ENCODE measurements at places on chromosomes 6 and 20. TPM values are rescaled to one million over a fixed set of nuclear protein-coding genes. Genes with fewer than 3 reads are reported as not detected.

DNA sequence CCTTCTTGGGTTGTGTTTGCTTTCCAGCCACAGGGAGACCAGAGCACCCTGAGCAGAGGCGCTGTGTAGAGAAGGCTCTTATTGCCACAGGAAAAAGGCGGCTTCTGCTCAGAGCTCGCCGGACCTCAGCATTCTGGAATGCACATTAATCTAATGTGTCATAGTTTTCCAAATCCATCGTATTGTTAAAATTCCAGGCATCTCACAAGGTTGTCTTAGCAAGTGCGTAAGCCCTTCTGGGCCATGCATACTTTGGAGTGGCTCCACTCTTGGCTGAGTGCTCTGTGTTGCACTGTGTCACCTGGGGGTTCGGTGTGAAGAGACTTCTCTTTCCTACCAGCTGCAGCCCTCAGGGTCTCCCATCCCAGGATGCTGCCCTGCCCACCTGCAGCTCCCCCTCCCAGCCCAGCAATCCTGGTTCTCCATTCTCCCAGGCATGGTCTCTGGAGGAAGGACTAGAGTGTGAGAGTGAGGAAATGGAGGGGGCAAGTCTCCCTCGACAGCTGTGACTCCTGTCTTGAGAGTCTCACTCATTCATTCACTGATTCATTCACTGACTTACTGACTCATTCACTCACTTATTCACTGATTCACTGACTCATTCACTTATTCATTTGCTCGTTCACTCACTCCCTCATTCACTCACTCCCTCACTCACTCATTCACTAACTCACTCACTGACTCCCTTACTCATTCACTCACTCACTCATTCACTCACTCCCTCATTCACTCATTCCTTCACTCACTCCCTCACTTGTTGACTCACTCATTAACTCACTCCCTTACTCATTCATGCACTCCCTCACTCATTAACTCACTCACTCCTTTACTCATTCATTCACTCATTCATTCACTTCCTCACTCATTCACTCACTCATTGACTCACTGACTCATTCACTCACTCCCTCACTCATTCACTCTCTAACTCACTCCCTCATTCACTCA lies 83.7 kb upstream of the MPC1 start:
- DNase-seq = peak; percentile 33

GRCh38 chr20:20772497-20773085 lies 60.1 kb upstream of the RALGAPA2 start:
- DNase-seq = no peak

- DNase-seq = no peak
These were observed 10.6 kb downstream of the POFUT1 start for GRCh38 chr20:32218156-32218900.

- DNase-seq = no peak
These were observed 22.9 kb downstream of the NT5E start for GRCh38 chr6:85472744-85473143.

- DNase-seq = no peak
These were observed 90.4 kb downstream of the MOXD1 start for GRCh38 chr6:132310921-132311320.

DNA sequence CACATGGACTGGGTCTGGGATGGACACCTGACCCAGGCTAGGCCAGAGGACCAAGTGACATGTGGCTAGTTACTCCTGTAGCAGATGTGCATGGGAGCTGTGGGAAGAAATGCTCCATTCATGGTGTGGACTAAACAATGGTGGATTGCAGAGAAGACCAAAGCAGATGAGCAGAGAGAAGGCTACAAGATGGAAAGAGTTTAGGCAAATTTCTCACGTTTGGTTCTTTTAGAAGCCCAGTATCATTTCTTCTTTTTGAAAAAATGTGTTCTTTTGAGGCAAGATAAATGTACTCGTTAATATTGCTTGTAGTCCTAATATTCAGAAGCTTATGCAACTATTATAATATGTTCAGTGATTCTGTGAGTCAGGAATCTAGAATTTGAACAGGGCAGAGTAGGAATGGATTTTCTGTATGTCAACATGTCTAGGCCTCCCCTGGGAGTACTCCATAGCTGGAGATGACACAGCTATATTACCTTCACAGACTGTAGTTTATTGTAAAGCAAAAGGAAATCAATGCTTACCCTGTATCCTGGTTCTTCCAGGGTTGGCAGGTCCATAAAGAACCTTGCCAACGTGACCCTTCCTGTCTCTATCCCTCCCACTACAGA lies 2.3 kb upstream of the BTN2A1 start:
- no peak for DNase-seq

DNA sequence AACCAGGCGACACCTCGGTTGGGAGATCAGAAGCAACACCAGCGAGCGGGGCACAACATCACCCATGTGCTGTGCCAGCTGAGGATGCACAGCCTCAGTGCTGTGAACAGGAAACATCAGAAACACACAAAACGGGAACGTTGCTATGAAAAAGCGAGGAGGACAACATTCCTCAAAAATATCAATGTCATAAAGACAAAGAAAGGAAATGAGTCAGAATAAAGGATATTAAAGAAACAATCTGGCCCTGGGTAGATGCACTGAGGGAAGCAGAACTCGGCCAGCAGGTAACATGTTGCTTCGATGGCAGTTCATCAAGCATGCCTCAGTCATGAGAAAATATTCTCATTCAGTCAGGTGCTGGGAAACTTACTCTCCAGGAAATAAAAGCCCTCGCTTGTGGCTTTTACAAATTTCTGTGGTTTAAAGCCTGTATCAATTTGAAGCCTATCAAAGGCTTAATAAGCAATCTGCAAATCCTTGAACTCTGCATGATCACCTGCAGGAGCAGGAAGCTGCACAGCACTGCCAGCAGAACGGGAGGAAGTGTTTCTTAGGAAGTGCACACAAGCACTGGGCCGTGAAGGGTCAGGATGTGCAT lies 77.5 kb downstream of the GINS1 start:
- no peak for DNase-seq

GRCh38 chr6:111228094-111228493 lies 140.8 kb downstream of the SLC16A10 start:
- no peak for DNase-seq

DNA sequence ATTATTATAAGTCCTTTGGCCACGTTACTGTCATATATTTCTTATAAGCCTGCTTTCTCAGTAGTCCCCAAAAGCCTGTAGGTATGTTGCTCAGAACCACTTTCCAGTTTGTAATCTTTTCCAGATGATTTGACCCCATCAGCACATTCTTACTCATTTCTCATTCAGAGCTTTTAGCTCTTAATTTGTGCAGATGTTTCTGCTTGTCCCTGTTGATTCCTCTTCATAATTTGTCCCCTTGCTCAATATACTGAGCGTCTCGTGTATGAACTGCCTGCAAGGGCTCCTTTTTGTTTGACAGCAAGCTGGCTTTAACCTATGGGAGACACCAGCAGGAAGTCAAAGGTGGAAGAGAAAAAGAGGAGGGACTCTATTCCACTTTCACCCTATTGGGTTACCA lies 733.8 kb upstream of the GJE1 start:
- no peak for DNase-seq

DNA sequence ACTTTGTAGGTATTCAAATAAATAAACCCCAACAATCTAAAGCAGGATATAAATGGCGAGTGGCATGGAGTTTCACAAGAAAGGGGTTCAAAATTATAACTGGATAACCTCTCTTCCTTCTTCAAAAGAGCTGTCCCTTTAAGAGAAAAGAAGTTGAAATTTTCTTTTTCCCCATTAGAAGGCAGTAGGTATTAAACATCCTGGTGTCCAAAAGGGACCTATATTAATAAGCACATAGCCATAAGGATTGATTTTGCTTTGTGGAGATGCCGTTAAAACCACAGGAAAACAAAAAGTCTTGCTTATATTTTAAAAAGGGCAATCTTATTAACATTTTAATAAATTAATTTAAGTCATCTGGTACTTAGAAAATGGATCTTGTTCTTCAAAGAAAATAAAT lies 76.5 kb downstream of the LYRM4 start:
- DNase-seq = no peak

- no peak for DNase-seq
These were observed 78.5 kb downstream of the AGPAT4 start for GRCh38 chr6:161195386-161195785.

DNA sequence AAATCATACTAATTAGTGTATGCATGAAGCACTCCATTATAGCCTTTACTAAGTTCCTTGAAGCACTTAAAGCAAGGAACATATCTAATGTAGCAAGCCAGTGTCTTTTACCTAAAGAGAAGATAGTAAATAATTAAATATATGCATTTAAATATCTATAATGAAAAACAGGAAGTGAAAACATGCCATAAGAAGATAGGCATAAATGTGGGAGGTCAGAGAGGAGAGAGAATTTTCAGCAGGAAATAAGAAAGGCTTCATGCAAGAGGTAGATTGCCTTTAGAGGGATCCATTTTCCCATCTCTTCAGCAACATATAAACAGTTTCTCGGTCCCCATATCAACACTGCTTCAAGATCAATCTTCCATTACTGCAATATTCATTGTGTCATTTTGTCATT lies 599.8 kb downstream of the FRK start:
- no peak for DNase-seq

DNA sequence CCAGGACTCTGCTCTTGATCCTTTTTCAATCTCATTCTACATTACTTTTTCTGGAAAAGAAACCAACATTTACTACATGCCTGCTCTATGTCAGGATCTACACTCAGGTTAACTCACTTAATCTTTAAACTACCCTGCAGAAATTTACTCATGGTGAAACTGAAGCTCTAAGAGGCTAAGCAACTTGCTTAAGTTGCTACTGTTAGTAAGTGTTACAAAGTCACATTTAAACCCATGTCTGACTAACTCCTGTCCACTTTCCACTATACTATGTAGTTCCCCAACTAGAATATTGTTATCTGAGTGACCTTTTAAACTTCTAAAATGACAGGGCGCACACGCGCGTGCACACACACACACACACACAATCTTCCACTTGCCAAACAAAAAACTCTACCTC lies 5.0 kb downstream of the CEP162 start:
- DNase-seq = no peak

- DNase-seq = peak; percentile 53
These were observed 502.2 kb upstream of the JARID2 start for GRCh38 chr6:14743474-14744211.

DNA sequence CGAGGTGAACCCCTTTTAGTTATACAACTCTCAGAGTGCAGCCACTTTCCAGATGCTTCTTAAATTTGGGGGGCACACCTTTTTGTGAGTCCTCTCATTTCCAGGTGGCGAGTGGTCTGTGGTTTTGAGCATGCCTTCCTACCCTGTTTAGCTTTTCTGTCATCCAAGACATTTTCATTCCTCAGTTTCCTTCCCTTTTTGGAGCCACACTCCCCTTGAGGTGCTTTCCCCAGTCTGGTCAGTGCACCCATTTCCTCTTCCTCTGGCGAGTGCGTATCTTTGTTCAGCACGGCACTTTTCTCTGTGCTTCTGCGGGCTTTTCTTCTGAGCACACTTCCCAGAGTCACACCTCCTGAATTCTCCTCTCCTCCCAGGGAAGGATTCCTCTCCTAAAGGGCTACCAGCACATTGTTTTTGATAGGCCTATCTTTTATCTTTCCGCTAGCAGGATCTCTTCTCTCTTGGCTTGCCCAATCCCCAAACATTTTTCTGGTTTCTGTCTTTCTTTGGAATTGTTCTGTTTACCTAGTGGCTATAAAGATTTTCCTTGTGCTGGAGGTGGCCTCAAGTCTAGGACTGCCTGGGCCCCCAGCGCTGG lies 1.4 kb downstream of the PHF20 start:
- peak; percentile 24 for DNase-seq

- no peak for DNase-seq
These were observed 54.4 kb downstream of the HMGN3 start for GRCh38 chr6:79180052-79180451.

DNA sequence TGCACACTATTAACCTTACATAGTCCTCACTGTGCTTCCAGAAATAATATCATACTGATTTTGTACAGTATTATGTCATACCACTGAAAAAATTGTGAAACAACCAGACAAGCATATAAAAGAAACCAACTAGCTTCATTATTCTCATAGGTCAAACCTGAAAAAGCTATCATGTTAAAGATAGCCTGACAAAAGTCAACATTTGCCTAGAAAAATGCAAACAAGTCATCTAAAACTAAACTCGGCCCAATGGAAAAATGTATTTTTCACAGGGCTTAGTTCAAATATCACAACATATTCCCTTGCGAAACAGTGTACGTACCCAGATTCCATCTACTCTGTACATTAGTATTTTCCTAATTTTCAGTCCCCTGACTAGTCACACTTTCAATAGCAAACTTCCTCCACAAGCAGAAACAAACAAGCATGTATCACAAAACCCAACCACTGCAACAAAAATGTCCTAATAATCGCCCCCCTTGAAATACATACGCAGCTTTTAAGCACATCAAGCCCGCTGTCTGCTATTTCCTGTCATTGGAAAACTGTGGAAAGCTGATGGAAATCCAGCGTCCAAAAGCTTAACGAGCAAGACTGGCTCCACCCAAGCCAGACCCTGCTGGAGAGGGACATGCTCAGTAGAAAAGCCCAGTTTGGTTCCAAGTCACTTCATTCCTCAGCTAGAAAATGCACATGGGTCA lies 93.1 kb downstream of the EPB41L2 start:
- DNase-seq = no peak

DNA sequence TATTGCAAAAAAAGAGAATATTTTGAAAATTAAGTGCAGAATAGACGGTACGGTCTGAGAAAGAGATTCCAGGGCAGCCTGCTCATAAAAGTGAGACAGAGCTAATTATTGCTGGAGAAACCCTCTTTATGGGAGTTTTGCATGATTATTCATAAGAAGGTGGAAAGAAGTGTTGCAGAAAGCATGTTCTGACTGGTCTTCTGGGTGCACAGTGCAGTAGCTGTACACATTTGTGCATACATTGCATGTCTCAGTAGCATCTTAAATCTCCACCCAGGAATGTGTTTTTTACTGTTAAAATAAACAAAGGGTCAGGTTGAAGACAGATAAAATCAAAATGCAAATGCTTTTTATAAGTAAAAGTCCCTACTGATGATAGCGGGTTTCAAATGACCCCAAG lies 1813.6 kb upstream of the DEFB115 start:
- no peak for DNase-seq

- no peak for DNase-seq
These were observed 134.8 kb upstream of the PHACTR3 start for GRCh38 chr20:59469267-59470252.

DNA sequence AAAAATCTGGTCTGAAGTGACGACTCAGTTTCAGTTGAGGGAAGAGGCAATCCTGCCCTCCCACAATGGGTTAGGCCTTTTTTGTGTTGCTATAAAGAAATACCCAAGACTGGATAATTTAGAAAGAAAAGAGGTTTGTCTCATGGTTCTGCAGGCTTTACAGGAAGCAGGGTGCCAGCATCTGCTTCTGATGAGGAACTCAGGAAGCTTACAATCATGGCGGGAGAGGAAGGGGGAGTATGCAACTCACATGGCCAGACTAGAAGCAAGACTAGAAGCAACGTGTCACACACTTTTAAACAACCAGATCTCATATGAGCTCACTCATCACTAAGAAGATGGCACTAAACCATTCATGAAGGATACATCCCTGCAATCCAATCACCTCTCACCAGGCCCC lies 529.3 kb downstream of the KIF16B start:
- DNase-seq = no peak

Gene KHDC1L
- not detected for total RNA-seq

Gene MLN
- total RNA-seq = not detected

Gene SYNGAP1
- total RNA-seq = 31.0 TPM

Gene CDH4
- 3.5 TPM for total RNA-seq

Gene SPDEF
- total RNA-seq = 16.7 TPM

Gene APCDD1L
- total RNA-seq = 1.1 TPM

Gene ARID1B
- total RNA-seq = 101 TPM

Gene BCAS4
- 8.2 TPM for total RNA-seq

Gene TRAPPC3L
- not detected for total RNA-seq

Gene HEY2
- 2.4 TPM for total RNA-seq

Gene CCR6
- 1.3 TPM for total RNA-seq

Gene HLA-DOA
- total RNA-seq = 8.4 TPM

Gene PLN
- total RNA-seq = 152 TPM
